ENCODE measurements at places on chromosomes 16 and 17. TPM values are rescaled to one million over a fixed set of nuclear protein-coding genes. Genes with fewer than 3 reads are reported as not detected.

GRB7 gene
- 1.7 TPM for total RNA-seq

CFAP52 gene
- total RNA-seq: 0.18 TPM

KRT25 gene
- total RNA-seq: not detected

PPL gene
- total RNA-seq: 53.9 TPM

Data from fibroblast of the aortic adventitia (primary cell).